Right kidney (tissue), 9 donors: ENCODE measurements at places on chromosomes 1 and 21.

- no peak for DNase-seq
These were observed 27.6 kb downstream of the ABCA4 start for GRCh38 chr1:94093396-94093795.

GRCh38 chr21:41189150-41189745 lies 21.3 kb downstream of the BACE2 start:
- DNase-seq = no peak

- DNase-seq = peak; percentile 37
These were observed 32.9 kb upstream of the DIPK1A start for GRCh38 chr1:92994105-92994712.

GRCh38 chr1:26854906-26855305 lies 8.0 kb upstream of the SFN start:
- DNase-seq = no peak

DNA sequence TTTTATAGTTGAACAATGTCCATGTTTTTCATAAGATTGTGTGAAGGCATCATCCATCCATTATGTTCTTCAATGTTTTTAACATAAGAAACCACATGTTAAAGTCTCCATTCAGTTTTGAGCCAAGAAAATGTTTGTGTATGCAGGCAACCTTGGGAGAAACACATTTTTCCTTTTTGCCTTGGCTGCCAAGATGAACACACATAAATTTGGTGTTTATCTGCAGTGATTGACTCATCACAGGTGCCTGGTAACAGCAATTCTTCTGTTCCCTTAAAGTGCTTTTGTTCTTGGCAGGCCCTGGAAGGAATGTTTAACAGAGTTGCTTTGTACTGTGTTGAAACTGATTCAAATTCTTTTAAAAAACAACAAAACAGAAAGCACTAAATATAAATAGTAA lies 709.9 kb upstream of the ADGRL4 start:
- DNase-seq = no peak

GRCh38 chr1:9438431-9439073 lies 100.7 kb upstream of the SLC25A33 start:
- no peak for DNase-seq

DNA sequence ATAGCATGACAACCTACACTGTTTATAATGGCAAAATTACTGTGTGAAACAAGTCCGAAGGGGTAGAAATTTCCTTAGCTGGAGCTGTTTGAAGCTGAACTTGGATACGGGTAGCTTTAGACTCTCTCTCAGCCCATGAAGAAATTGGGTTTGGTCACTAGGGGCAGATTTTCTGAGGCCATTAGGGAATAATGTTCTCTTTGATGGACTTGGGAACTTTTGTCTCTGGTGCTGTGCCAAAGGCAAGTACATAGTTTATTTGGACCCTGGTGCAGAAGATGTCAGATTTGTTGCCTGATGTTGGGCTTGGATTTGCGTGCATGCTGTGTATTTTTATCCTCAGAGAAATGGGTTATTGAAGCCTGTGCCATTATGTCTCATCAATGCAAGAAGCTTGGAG lies 109.6 kb downstream of the VPS13D start:
- DNase-seq = no peak

- no peak for DNase-seq
These were observed 22.3 kb downstream of the DHRS3 start for GRCh38 chr1:12595757-12596006.

- DNase-seq = no peak
These were observed 35.8 kb downstream of the ELF3 start for GRCh38 chr1:202046227-202046626.

- no peak for DNase-seq
These were observed 13.7 kb upstream of the TENT5C start for GRCh38 chr1:117592155-117592554.

DNA sequence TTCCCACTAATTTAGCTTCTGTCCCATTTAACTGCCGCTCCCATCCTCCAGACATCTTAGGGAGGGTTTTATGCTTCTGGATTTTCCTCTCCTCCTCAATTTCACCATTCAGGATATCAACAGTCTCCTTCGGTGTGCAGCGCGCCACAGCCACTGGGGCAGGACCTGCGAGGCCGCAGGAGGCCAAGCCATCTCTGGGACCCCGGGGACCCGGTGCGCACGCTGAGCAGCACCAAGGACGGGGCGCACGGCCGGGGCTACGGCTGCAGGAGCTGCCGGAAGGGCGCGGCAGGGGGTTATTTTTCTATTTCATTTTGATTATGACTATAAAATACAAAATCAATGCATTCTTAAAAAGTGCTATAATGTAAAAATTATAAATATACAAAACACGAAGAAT lies 1238.4 kb upstream of the NCAM2 start:
- DNase-seq = no peak

- no peak for DNase-seq
These were observed 20.5 kb downstream of the RRP15 start for GRCh38 chr1:218305472-218306064.

DNA sequence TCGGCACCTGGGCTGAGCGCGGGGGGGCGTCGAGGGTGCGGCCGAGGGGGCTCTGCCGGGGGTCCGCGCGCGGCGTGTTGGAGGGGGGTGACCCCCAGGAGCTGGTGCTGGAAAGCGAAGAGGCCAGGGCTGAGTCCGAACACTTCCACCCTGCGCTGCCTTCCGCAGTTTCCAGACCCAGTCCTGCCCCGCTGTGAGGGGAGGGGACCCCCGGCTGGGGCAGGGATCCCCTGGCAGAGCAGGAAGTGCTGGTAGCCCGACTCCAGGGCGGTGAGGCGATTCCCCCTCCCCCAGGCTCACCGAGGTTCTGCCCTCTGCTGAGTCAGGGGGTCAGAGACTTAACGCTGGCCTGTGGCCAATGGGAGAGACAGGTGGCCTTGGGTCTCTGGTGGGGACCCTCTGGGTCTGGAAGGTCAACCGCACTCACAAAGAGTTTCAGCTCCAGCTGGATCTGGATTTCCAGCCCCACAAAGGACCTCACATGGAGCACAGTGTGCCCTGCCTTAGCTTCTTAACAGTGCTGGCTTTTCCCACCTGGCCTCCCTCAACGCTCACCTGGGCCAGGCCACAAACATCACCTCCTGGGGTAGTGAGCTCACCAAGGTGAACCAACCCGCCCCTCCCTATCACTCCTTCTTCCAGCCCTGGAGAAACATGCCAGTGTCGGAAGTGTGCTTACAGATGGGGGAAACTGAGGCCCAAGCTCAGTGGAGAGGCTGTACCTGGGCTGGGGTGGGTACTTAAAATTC lies 39.8 kb upstream of the SYNC start:
- peak; percentile 75 for DNase-seq

DNA sequence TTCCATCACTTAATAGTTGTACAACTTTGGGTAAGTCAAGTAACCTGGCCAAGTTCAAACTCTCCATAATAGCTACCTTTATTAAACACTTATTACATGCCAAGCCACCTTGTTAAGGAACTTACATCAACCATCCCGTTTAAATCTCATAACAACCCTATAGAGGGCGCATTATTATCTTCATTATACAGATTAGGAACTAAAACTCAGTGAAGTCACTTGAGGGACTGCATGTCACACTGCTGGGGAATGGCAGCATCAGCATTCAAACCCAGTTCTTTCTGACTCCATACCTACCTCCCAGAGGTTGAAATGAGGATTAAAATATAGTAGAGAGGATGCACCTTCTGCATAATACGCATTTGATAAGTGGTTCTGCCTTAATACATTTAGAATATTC lies 47.1 kb upstream of the PLA2G2C start:
- DNase-seq = no peak

GRCh38 chr1:204414016-204414415 lies 2.4 kb upstream of the PPP1R15B start:
- DNase-seq = no peak

DNA sequence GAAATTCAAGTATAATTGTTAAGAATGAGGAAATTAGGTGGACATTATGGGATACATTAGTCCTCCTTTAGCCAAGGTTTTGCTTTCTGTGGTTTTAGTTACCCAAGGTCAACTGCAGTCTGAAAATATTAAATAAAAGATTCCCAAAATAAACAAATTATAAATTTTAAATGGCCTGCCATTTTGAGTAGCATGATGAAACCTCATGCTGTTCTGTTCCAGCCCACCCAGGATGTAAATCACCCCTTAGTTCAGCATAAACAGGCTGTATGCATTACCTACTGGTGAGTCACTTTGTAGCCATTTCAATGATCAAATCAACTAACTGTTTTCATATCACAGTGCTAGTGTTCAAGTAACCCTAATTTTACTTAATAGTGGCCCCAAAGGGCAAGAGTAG lies 132.5 kb upstream of the LYPLAL1 start:
- DNase-seq = no peak

DNA sequence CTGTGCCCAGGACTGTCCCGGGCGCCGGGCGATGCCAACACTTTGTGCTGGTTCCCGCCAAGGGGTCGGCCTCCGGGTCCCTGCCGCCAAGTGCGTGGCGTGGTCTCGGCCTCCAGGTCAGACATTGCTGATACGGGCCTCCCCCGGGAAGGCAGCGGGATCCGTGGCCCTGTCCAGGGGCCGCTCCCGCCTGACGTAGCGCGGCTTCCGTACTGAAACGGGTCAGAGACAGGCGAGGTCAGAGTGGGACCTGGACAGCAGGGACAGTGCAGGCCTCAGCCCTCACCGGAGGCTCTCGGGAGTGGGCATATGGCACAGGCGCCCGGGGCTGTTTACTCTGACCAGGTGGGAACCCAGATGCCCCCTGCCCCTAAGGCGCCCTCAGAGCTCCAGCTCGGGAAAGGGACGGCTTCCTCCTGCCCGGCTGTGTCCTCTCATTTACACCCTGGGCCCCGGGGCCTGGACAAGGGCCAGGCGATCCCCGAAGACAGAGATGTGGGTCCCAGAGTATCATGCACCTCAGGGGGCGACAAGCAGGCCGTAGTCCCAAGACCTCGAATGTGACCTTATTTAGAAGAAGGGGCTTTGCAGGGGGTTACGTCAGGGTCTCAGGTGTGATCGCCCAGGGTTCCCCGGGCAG lies 8.8 kb upstream of the RNF223 start:
- DNase-seq = no peak

- no peak for DNase-seq
These were observed 208.9 kb downstream of the PBX1 start for GRCh38 chr1:164767752-164768402.

DNA sequence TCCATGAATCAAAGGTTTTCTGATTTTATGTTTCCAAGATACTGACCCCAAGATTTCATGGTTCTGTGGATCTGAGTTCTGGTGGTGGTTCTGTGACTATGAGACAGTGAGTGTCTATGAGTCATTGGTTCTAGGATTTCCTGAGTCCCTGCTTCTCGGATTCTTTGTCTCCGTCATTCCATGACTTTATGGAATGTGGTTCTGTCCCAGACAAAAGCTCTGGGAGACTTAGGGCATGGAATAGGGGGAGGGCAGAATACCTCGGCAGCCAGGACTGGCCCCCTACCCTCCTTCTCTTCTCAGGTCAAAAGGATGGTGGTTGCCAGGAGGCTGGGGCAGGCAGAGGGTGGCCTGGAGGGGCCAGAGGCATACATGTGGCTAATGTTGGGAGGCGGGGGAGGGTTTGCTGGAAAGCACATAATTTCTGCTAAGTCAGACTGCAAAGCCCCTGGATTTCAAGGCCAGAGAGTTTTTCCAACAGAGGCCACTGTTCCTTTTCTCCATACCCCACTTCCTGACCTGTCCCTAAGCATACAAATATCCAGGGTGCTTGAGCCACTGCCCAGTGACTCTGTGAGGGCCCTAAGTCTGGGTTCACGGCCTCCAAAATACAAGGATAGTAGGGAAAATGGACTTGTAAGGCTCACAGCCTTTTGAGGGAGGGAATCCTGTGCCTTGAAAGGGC lies 17.2 kb downstream of the CDCP2 start:
- no peak for DNase-seq

DNA sequence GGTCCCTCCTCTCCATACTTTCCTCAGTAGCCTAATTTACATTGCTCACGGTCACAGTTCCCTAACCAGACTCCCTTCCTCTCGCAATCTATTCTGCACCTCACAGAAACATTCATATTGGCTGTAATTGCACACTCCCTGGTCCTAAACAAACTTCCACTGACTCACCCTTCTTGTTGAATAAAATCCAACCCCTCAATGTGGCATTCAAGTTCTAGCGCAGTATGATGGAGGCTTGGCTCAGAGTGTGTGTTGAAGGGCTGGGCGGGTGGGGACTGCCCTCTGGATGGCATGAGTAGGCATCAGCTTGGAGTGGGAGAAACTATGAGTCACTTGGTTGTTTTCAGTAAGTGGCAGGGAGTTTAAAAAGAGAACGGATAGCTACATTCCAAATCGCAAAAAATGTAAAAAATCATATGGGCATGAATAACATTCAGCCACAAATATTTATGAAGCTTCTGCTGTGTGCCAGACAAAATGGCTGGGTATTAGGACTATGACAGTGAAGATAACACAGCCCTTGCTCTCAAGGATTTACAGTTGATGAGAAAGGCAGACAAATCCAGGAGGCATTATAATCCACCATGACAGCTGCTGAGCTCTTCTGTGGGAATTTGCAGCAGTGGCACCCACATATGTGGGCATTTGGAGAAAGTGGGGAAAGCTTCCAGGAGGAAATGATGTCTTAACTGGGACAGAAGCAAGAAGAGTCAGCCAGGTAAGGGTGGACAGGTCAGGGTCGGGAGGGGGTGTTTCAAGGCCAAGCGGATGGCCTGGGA lies 42.2 kb upstream of the LYST start:
- no peak for DNase-seq

DNA sequence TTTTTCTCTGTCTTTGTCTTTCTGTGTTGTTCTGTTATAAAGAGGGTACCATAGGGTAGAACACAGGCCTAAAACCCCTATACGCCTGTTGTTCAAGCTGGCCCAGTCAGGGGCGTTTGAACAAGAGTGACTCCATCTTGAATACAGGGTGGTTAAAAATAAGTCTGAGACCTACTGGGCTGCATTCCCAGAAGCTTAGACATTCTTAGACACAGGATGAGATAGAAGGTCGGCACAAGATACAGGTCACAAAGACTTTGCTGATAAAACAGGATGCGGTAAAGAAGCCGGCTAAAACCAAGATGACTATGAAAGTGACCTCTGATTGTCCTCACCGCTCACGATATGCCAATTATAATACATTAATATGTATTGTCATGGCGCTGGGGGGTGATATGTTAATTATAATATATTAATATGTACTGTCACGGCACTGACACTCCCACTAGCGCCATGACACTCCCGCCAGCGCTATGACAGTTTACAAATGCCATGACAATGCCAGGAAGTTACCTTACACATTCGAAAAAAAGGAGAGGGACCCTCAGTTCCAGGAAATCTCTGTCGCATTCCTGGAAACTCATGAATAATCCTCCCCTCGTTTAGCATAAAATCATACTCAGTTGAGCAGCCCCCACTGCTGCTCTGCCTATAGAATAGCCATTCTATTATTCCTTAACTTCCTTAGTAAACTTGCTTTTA lies 58.5 kb upstream of the KLHDC7A start:
- no peak for DNase-seq

- no peak for DNase-seq
These were observed 38.8 kb upstream of the ANGPTL7 start for GRCh38 chr1:11150326-11150725.
